ENCODE measurements at places on chromosomes 7 and 10.

DNA sequence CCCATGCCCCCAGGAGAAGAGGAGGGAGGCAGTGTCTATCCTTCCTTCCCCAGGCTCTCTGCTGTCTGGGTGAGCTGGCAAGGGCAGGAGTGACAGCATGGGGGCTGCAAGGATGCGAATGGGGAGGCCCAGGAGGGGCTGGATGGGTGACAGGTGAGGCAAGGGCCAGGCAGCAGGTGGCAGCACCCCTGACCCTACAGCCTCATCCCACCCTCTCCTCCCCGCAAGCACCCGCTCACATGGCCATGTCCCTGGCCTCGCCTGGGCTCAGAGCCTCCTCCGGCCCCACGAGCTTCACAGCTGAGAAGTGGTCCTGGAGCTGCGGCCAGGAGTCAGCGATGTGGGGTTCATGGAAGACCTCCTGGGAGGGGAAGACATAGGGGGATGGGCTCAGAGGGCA lies 5.4 kb downstream of the PLOD3 start:
- DNase-seq = no peak

- peak; percentile 4 for DNase-seq
Observed at GRCh38 chr7:125670926-125671572, 741.4 kb upstream of the POT1 start.

DNA sequence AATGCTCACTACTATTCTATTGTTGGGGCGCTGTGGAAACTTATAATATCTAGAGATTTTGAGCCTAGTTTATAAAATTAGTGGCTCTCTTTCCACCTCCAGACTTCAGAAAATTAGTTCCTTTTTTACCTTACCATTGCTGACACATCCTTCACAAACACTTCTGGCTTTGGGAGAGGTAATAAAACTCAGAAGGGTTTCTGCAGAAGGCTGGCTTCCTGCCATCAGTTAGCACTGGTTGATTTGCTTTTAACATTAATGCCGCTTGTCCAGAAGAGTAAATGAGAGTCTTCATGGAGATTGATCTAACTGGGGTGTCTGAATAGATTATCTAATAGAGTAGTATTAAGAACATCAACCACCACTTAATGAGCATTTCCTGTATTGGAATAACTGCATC lies 20.3 kb downstream of the ACSM6 start:
- DNase-seq = peak; percentile 42

GRCh38 chr10:92832998-92833650 lies 15.2 kb upstream of the EXOC6 start:
- no peak for DNase-seq

GRCh38 chr10:69344591-69345252 lies 66.4 kb downstream of the HK1 start:
- no peak for DNase-seq

DNA sequence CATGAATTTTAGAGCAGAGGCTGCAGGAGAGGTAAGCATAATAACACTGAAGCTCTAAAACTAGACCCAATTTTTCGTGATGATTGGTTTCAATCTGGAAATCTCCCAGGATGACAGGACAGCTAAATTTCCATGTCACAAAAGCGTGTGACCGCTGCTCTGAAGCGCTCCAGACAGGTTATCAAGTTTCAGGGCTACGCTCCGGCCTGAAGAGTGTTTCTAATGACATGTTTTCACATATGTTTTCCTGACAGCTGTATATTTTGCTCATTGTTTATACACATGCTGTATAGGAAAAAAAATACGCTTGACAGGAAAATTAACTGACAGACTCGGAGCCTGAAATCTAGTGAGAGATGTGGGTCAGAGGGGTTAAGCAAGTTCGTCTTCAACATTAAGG lies 219.8 kb upstream of the BMPER start:
- DNase-seq = no peak

DNA sequence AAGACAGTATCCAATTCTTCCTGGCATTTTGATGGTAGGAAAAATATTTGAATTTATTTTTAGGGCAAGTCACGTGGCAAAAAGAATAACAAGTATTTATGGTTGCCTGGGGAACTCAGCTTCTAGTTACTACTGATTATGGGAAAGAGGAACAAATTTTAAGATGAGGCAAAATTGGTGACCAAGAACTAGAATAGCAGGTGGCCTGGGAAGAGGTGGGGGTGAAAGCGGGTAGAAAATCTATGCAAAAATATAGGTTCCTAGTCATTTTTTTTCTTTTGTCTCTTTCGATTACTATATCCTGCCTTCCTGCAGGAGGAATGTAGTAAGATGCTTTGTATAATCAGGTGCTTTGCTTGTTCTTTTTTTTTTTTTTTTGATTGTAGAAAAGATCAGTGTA lies 27.8 kb downstream of the ENTPD1 start:
- no peak for DNase-seq

GRCh38 chr7:74625446-74625845 lies 32.1 kb upstream of the GTF2I start:
- DNase-seq = peak; percentile 50

DNA sequence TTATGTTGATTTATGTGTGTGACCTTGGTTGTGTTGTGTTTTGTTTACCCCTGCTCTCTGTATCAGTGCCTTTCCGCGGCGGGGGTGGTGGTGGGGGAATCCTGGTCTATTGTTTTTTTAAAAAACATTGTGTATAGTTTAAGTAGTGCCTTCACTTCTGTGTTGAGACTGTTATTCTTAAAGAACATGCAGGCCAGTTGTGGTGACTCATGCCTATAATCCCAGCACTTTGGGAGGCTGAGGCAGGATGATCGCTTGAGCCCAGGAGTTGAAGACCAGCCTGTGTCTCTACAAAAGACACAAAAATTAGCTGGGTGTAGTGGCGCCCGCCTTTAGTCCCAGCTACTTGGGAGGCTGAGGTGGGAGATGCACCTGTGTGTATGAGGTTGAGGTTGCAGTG lies 429.0 kb upstream of the LRGUK start:
- DNase-seq = peak; percentile 16

DNA sequence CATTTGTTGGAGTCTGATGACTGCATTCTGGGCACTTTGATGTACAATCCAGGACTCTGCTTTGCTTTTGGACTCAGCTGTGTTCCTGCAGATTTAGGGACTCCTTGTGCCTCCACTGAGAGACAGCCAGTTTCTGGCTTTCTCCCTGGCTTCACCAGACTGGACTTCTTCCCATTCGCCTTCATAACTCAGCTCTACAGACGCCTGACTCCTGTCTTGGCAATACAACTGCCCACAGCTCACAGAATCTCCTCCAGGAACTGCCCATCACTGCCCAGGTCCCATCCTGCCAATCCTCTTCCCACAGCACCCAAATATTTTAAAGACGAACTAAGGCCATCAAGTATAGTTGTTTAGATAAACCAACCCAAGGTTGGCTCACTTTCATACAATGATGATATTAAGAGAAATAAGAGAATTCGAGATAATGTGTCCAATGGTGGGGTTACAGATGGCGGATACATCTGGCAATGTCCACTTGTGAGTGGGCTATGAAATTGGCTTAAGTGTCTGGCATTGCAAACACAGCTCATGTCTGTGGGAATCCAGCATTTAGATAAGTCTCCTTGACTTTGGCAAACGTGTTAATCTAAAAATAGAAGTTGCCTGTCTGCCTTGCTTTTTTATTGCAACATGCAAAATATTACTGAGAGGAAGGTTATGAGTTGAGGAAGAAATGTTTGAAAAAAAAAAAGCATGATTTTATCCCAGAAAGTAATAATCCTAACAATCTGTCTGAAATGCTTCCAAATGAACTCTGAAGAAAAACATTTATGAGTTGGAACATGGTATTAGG lies 95.1 kb downstream of the ITGA8 start:
- DNase-seq = peak; percentile 65

DNA sequence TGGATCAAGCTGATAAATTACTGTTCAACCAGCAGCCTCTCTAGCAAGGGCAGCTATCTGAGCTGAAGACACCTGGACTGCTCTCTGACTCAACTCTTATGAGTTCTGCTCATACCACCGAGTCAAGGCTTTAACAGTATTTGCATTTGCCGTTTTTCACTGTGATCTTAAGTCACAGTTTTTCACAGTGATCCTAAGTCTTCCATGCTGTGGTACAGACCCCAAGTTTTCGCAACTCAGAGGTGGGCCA lies 31.3 kb downstream of the PIP4K2A start:
- no peak for DNase-seq

DNA sequence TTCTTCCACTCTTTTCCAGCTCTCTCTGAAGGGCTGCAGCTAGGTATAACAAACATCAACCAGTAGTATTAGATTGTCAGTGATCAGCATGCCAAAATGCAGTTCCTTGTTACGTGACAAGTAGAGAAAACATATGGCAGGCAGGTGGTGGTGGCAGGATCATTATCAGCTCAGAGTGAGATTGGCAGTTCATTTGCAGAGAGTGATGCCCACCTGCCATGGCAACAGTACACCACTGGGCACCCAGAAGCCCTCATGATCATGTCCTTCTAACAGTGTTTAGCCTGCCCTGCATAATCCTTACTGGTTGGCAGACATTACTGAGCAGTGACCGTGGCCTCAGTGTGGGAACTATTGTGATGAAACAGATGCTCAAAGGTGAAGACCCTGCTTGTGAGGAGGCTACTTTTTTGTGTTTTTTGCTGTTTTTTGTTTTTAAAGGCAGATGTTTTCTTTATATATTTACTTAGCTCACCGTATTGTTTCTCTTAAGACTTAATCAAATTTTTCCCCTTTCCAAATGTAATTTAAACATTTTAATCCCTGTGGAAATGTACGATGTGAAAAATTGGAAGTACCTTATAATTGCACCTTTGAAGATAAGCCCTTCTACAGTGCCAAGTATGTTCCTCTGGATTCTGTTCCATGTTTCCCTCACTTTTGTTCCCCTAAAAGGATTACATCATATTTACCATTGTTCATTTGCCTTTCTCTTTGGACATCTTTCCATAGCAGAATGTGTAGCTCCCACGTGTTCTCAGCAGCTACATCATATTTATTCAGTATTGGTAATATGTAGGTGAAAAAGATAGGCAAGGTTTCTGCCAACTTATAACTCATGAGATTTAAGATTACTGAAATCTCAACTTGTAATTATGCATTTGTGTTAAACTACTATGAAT lies 179.6 kb downstream of the SND1 start:
- DNase-seq = no peak

DNA sequence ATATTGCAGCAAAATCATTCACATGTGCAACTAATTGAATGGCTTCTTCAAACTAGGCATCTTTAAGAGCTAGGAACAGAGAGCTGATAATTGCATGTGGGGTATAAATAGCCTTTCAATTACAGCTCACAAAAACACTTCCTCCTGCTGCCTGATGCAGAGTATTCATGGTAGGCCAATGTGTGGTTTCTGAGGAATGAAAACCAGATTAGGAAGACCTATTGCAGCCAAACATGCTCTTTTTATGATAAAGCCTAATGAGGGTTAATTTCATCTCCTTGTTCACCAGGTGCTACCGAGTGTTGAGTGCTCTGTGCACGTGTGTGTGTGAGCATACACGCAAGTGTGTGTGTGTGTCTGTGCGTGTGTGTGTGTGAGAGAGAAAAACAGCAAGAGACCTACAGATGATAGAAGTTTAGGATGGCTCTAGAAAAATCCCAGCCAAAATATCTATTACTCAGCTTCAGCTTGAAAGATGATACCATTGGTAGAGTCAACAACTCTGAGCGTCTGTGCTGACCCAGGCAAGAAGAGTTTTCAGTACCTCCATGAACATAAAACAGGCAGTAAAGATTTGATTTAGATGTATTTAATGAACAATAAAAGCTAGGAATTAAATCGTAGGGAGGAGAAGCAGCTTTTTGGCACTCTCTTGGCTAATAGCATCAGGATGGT lies 448.5 kb upstream of the ANKRD30A start:
- DNase-seq = peak; percentile 87

DNA sequence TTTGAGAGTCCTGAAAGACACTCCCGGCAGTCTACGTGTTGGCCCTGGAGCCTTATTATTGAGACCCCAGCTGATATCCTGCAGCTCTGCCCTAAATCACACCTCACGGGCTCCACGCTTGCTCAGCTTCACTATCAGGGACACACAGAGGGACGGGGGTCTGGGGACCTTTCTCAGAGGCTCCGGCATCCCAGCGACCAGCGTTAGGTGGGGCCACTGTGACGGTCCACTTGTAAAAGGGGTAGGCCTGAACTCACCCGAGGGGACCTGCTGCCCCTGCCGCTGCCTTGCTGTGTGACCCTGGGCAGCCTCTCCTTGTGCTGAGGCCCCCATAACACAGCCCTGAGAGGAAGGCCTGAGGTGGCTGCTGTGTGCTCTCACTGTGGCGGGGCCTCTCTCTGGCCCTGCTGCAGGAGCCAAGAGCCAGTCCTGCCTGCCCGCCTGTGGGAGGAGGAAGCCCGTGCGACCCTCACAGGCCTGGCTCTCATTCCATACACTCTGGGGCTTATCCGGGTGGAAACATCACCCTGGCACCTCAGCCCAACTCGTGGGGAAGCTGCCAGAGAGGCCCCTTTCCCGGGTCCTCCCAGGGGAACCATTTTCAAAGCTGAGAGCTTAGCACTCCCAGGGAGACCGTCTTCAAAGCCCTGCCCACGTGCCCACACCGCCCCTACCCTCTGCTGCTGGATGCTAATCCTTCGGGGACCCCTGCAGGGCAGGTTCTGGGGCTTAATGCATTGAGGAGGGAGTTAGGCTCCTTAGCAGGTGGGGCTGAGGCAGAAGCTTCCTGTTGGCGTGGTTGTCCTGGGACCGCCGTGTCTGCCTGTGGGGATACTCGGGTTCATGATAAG lies 21.7 kb downstream of the AQP1 start:
- DNase-seq = no peak

DNA sequence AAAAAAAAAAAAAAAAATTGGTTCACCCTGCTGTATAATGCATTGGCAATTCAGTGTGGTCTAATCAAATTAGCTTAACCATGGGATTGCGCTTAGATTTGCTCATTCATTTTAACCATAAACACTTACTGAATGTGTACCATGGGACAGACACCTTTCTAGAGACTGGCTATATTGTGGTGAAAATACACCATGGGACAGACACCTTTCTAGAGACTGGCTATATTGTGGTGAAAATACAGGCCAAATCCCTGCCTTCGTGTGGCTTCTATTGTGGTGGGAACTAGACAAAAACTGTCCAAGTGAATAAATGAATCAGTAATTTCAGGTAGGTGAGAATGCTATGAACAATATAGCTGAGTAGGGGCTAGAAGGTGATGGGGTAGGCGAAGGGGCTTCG lies 10.2 kb upstream of the REPIN1 start:
- no peak for DNase-seq

GRCh38 chr10:71837098-71837827 lies 13.8 kb downstream of the PSAP start:
- peak; percentile 20 for DNase-seq

DNA sequence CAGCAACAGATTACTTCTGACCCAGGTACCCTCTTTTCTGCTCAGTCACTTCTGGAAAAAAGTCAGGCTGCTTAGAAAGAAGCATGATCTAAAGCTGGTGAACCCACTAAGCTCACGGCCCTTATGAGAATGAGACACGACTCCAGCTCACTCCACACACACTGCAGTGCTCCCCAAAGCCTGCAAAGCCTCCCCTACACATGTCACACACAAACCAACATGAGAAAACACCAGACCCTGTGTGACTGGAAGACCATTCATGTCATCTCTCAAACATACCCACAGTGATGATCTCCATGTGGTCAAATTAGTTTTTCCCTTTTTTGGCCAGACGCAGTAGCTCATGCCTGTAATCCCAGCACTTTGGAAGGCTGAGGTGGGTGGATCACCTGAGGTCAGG lies 391 bp downstream of the ANKRD61 start:
- DNase-seq = no peak

All from fibroblast of skin of right quadriceps (primary cell).